ENCODE measurements at places on chromosomes 12 and 14.
A peak's percentile ranks its signal among the peaks of the same experiment; 100 is the strongest.

GRCh38 chr12:110766311-110767154, 23.8 kb upstream of the PPP1CC start:
- no peak for DNase-seq

GRCh38 chr12:13504074-13504473, 307.5 kb downstream of the EMP1 start:
- no peak for DNase-seq

DNA sequence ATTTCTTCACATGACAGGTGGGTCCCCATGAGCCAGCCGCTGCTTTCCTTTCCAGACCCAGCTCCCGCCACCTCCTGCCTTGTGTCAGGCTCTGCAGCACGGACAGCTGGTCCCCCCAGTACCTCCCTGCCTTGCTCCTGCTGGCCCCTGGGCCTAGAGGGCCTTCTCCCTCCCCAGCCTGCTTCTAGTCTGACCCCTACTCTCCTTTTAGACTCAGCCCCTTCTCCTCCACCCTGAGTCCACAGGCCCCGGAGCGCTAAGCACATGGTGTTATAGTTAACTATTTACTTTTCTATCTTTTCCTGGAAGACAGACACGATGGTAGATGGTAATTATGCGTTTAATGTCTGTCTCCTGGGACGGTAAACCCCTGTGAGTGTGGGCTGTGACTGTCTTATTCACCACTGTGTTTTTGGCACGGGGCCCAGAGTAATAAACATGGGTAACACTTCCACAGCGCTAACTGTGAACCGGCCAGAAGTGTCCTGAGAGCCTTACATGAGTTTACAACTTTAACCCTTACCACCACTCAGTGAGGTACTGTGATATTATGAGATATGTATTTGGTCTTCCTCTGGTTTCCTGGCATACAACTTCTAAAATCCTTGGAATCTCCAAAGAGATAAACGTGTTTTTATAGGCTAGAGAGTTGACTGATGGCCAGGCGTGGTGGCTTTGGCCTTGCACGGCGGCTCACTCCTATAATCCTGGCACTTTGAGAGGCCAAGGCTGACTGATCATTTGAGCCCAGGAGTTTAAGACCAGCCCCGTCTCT, 41.2 kb downstream of the DGLUCY start:
- DNase-seq = peak; percentile 47

DNA sequence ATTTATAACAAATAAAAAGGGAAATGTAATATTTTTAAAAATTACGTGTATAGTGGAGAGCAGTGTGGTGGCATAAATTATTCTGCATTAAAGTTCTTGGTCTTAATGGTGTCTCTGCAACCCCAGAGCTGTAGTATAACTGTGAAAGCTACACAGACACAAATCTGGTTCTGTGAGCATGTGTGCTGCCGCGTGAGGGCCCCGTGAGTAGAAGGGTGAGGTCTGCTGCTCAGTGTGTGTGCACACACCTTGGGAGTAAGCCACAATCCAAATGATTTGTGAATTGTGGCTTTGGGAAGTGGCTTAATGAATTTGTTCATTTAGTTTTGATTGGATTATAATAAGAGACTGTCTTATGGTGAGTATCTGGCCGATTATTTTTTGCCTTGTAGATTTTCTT, 16.8 kb downstream of the PELI2 start:
- DNase-seq = no peak

- no peak for DNase-seq
These were observed 105.4 kb downstream of the APAF1 start for GRCh38 chr12:98750511-98750910.

- no peak for DNase-seq
These were observed 151.2 kb upstream of the C14orf180 start for GRCh38 chr14:104428333-104428851.

DNA sequence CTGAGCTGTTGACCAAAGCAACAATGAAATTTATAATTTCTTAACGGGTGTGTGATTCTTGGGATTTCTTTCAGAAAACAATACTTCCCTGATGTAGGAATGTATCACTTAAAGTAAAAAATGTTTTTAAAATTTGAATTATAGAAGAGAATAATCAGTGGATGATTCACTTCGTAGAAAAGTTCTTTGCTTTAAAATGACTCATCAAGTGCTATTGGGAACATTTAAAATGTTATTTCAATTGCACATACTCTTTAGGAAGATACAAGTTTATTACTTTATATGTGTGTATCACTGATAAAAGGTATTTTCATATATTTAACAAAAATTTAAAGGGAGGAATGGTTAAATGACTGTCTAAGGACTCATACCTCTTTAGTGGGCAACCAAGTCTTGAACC, 155.3 kb downstream of the PDE3A start:
- DNase-seq = no peak

GRCh38 chr12:77514511-77514910, 316.2 kb upstream of the NAV3 start:
- no peak for DNase-seq

GRCh38 chr12:12543959-12544358, 18.7 kb downstream of the DUSP16 start:
- no peak for DNase-seq

DNA sequence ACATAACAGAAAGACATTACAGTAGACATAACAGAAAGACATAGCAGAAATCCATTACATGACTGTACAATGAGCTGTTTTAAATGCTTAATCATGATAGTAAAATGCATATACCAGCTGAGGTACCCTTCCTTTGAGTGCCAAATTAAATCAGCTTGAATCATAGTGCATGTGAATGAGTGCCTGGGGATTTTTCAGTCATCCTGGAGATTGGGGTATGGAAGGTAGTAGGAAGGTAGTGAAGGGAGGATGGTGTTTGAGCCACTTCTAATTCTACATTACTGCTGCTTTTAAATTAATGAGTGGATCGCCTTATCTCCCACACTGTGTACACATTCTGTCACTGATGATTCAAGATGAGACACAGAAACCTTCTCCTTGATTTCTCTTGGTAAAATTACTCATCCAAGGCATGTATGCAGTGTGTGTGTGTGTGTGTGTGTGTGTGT, 534.2 kb downstream of the LRFN5 start:
- no peak for DNase-seq

GRCh38 chr14:106459971-106460730, 933.8 kb downstream of the TMEM121 start:
- peak; percentile 57 for DNase-seq

GRCh38 chr12:76762601-76762980, 1.3 kb upstream of the ZDHHC17 start:
- no peak for DNase-seq

DNA sequence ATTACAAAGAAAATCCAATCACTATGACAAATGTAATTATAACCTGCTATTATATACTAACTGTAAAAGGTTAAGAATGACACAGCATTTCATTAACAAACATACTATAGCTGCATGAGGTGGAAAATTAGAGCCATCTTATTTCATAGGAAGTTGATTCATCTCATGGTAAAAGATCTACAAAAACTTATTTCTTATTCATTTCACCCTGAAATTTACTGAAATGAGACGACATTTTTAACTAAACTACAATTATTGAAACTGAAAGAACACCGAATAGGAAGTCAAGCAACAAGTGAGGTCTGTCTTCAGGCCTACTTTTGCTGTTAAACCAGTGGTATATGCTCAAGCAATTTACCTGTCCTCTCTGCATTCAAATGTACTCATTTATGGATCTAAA, 87.2 kb downstream of the CEP83 start:
- no peak for DNase-seq

GRCh38 chr14:60008042-60008441, 83.7 kb upstream of the PCNX4 start:
- no peak for DNase-seq

DNA sequence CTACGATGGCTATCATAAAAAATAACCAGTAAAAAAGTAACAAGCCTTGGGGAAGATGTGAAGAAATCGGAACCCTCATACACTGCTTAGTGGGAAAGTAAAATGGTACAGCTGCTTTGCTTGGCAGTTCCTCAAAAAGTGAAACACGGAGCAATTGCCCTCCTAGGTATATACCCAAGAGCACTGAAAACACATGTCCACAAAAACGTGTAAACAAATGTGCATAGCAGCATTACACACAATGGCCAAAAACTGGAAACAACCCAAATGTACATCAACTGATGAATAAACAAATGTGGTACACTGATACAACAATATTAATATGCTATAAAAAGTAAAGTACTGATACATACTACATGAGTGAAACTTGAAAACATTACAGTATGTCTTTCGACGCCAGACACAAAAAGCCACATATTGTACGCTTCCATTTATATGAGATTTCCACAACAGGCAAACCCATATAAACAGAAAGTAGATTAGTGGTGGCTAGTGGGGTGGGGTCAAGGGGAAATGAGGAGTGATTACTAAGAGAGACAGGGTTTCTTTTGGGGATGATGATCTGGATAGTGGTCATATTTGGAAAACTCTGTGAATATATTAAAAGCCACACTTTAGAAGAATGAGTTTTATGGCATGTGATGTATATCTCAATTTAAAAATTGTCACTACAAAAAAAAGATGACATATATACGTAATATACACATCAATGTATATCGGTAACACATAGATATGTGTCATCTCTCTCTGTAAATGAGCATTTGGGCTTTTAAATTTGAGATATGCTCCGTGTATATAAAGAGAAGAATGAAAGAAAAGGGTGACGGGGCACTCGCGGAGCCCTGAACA, 996 bp downstream of the SLC41A2 start:
- no peak for DNase-seq

- no peak for DNase-seq
These were observed 208.3 kb downstream of the EXOC5 start for GRCh38 chr14:57060276-57060955.

DNA sequence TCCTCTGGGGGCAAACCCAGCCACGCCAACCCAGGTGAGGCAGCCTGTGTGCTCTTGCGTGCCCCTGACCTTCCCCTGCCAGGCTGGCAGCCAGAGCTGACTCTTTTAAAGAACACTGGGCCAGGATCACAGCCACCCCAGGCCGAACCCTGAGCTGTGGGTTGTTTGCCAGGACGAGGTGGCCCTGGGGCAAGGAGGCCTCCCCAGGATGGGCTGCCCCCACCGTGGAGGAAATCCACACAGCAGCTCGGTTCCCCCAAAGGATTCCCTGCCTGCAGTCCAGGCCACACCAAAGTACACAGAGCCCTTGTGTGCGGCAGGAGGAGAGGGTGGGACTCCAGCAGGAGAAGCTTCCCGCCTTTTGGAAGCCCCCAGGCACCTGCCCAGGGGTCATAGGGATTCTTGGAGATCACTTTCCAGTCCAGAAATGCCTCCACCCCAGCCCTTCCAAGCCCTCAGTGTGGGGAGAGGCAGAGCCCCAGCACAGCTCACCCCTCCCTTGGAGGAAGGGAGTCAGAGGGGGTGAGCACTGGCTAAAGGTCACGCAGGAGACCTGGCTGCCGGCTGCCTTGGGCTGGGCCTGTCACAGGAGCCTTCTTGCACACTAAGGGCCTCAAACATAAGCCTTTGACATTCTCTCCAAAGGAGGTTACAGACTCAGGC, 115.6 kb downstream of the CALM1 start:
- DNase-seq = no peak

GRCh38 chr14:22535916-22536315, 53.1 kb downstream of the DAD1 start:
- DNase-seq = no peak

GRCh38 chr12:84077679-84078078, 834.9 kb downstream of the SLC6A15 start:
- no peak for DNase-seq
